NCI-H2227 treated with DMSO at 0.1 percent for 48 hours (cell line): ENCODE measurements at places on chromosomes 1 and 21.
A peak's percentile ranks its signal among the peaks of the same experiment; 100 is the strongest.

DNA sequence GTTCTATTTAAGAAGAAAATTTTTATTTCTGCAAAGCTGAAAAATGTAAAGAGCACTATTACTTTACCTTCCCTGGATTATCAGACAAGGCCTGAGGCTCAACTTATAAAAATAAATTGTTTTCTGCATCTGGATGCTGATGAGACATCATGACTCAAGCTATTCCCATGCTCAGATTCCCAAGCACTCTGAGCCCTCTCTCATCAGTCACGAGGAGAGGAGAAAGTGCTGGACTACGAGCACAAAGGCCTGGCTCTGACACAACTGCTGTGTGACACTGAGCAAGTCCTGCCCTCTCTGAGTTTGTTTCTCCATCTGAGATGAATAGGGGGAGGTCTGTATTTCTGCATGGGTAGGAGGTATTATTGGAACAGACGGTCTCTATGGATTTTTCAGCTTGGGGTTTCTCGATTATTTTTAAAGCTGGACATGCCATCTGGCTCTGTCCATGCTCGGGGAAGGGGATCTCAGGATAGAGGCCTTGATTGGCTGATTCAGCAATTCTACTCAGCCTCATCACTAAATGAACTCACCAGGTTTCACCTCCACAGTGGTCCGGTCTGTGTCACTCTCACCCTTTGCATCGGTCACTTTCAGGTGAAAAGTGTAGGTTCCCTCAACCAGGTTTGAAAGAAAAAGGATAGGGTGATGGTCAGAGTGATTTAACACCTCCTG lies 107.7 kb downstream of the KIAA0319L start:
- DNase-seq, result no peak

DNA sequence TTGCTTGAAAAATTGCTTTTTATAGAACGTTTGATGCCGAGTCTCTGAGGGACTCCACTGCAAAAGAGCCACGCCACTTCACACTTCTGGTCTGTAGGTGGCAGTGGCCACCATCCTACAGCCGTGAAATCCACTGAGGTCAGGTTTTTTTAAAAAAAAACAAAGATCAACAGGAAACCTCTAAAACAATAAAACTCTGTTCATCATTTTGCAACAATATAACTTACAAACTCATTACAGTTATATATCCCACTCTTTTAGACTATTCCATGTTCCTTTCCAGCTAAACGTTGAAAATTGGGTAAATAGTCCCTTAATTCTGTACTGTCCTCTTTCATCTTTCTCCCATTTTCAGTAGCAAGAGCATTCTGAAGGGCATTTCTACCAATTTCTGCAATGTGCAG lies 64.6 kb upstream of the FMN2 start:
- DNase-seq, result peak; percentile 44

DNA sequence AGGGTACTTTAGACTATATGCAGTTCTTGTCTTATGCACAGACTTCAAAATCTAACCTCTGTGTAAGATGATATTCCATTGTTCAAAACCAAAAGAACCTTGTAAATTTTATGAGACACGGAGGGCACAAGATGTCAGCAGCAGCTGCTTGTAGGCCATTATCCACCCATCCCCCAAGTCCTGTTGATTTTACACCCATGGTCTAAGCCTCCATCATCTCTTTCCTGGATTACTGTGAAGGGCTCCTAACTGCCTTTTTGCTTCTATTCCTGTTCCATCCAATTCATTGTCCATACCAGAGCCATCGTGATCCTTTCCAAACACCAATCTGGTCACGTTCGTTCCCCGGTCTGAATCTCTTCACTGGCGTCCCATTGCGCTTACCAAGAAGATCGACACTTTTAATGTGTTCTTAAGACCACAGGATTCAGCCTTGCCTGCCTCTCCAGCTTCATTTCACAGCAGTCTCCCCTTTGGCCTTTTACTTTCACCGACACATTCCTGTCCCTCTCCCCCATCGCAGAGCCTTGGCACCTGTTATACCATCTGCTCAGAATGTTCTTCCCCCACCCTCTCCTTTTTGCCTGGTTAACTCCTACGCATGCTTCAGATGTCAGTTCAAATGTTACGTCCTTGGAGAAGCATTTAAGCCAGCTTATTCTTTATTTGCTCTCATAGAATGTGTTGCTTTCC lies 107.3 kb upstream of the POU3F1 start:
- DNase-seq, result no peak

GRCh38 chr1:195185736-195186135 lies 1422.5 kb downstream of the KCNT2 start:
- no peak for DNase-seq

GRCh38 chr1:112537456-112537855 lies 28.7 kb downstream of the WNT2B start:
- DNase-seq, result no peak

DNA sequence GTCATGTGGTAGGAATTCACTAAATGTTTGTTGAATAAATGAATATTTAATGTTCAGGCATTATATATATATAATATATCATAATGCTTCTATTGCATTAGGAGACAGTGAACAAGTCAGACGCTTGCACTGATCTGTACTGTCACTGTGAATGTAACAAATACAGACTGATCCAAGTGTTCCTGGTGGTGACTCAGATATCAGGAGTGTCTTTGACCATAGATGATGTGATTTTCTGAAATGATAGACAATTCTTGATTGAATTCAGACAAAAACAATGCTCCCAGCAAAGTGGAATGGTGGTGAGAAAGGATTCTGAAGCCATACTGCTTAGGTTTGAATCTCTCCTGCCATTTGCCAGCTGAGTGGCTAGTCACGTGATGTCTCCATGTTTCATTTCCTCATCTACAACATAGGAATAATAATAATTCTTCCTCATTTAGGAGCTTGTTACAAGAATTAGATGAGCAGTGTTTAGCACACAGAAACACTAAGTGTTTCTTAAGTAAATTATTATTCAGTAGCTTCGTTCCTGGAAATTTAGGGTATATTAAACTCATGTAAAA lies 71.0 kb downstream of the OLFML2B start:
- no peak for DNase-seq

- no peak for DNase-seq
Measured at GRCh38 chr1:222691016-222691415, 21.3 kb downstream of the AIDA start.

DNA sequence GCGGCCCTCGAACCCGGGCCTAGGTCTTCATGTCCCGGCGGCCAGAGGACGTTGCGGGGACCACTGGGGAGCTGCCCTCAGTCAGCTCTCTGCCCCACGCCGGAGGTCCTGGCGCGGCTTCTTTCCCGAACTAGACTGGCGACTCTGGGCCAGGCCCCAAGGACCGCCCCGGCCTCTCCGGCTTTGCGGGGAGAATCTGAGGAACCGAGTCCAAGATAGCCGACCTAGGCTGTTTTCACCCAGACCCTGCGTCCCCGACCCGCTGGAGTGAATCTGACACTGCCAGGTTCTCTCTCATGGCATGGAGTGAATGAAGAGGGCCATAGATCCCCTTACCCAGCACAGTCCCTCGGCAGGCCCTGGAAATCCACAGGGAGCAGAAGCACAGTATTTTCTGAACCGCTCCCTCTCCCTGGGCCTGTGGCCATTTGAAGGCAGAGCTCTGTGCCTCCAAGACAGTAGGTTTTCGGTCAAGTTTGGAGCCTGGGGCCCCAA lies 9.9 kb upstream of the BARHL2 start:
- DNase-seq, result no peak
